ENCODE measurements at places on chromosomes 4 and X. TPM values are rescaled to one million over a fixed set of nuclear protein-coding genes. Genes with fewer than 3 reads are reported as not detected.

GRCh38 chrX:20670611-20671010 is 403.9 kb upstream of the RPS6KA3 start:
- DNase-seq: no peak

GRCh38 chr4:165909947-165910346 is 36.9 kb downstream of the TLL1 start:
- no peak for DNase-seq

GRCh38 chr4:146342600-146343192 is 128.4 kb downstream of the REELD1 start:
- peak; percentile 50 for DNase-seq

DNA sequence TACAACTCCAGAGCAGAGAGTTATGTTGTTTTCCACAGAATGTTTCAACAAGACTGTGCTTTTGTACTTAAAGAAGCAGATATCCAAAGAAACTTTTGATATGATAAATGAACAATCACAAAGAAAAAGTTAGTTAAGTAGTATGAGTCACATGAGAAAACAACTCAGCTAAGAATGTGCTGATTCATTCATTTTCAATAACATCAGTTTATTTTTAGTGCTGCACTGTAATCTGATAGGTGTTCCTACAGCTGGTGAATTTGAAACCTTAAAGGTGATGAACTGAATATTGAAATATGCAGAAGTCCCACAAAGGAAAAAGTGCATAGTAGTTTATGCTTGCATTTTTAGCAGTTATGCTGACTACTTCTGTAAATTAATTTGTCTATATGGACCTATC is 180.3 kb upstream of the TENM3 start:
- DNase-seq: no peak

- DNase-seq: no peak
Observed at GRCh38 chr4:7167706-7168105, 24.6 kb upstream of the SORCS2 start.

PNMA5 gene
- total RNA-seq: not detected

DDIT4L gene
- 1.5 TPM for total RNA-seq

- no peak for DNase-seq
Observed at GRCh38 chr4:48635310-48635709, 144.8 kb downstream of the FRYL start.

DNA sequence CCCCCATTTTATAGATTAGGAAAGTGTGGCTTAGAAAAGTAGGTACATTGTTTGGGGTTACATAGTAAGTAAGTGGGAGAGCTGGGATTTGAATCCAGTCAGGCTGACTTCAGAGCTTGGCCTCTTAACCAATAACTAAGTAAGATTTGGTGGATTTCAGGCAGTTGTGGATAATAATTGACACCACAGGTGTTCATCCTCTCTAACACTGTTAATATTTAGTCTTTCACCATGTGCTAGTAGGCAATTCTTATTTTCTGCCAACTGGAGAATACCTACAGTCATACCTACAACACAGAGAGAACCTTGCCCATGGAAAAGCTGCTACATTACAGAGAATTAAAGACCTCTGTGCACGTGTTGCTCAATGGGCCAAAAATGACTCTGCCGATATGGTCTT is 89.5 kb downstream of the DIAPH2 start:
- no peak for DNase-seq

C4orf54 gene
- 1.4 TPM for total RNA-seq

DNA sequence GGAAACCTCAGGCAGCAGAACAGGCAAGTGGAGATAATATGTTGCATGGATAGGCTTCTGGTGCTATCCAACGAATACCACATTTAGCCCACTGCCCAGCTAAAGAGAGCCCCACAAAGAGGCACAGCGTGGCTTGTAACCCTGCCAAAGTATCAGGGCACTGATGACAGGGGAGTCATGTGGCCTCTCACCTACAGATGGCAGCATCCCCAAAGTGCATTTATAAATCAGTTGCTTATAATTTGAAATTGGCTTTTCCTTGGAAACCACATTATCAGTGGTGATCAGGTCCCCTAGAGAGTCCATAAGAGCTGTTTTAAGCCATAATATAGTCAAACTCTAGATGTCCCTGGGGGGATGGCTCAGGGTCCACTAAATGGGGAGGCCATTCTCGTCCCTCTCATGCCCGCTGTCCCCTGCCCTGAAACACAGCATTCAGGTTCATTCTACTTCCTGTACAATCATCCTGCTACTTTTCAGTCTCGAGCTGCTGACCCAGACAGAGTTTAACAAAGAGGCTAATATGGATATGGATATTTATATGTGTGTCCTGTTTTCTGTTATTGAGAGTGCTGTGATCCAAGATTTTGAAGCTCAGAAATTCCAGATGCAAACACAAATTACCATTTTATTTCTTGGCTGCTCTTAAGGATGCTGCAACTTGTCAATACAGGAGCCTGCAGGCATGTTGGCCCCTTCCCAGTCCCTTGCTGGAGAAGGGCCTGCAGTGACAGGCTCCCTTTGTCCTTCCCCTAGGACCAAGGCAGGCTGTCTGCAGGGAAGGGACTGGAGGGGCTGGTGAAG is 28.5 kb downstream of the SRPX start:
- no peak for DNase-seq

TCEAL6 gene
- not detected for total RNA-seq

SMIM14 gene
- total RNA-seq: 13.0 TPM

- no peak for DNase-seq
Observed at GRCh38 chr4:95186666-95187065, 362.1 kb downstream of the UNC5C start.

NUDT10 gene
- total RNA-seq: 0.85 TPM

LRAT gene
- 0.09 TPM for total RNA-seq

- DNase-seq: no peak
Observed at GRCh38 chr4:113397114-113397701, 347.8 kb downstream of the ANK2 start.

PRDM8 gene
- total RNA-seq: 1.3 TPM

HAUS3 gene
- 14.3 TPM for total RNA-seq

GRCh38 chrX:77070202-77070918 is 376.8 kb upstream of the FGF16 start:
- DNase-seq: no peak

AMBN gene
- total RNA-seq: 0.19 TPM

GRCh38 chr4:144627663-144628076 is 18.3 kb upstream of the HHIP start:
- DNase-seq: no peak

- DNase-seq: no peak
Observed at GRCh38 chr4:140363558-140363957, 9.9 kb upstream of the SCOC start.

ZC4H2 gene
- 13.2 TPM for total RNA-seq

- no peak for DNase-seq
Observed at GRCh38 chrX:125627676-125628075, 308.0 kb downstream of the TEX13C start.

MAGEB17 gene
- total RNA-seq: not detected

- no peak for DNase-seq
Observed at GRCh38 chrX:14361435-14361834, 167.9 kb upstream of the GLRA2 start.

FAM53A gene
- 1.0 TPM for total RNA-seq

GRCh38 chr4:30821859-30822612 is 101.9 kb downstream of the PCDH7 start:
- DNase-seq: no peak

DAPP1 gene
- total RNA-seq: 24.4 TPM

GRCh38 chrX:18888281-18888680 is 95.6 kb downstream of the PHKA2 start:
- DNase-seq: no peak

- DNase-seq: no peak
Observed at GRCh38 chr4:41452484-41453225, 85.3 kb upstream of the LIMCH1 start.

DNA sequence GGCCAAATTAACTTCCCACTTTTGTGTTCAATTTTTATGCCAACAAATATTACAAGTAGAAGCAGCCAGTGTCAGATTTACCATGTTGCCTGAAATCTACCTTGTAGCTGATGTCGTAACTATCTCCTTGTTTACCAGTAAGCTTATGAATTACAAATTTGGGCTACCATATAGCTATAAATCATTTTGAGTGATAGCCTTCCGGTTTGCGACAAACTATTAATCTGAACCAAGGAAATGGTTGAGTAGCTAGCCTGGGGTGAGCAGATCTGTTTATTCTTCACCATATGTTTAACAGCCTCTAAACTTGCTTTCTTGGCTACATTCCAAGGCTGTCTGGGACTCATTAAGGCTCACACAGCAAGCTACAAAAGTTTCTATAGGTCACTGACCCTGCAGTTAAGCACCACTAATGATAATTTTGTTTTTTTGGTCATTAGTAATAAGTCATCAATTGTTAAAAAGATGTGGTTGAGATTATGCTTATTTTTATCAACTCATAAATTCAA is 218.7 kb upstream of the SPOCK3 start:
- DNase-seq: no peak

DNA sequence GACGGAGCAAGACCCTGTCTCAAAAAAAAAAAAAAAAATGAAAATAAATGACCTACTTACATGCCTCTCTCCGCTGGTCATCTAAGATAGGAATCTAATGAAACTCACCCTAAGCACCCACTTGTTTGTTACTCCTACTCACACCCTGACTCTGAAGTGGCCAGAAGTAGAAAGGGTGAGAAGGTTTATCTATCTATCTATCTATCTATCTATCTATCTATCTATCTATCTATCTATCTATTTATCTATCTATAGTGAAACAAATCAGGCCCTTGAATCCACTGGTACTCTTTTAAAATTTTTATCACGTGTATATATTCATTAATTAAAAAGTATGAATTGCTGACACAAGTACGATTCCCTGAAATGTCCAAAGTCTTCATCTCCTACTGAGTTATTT is 75.2 kb downstream of the SLC10A7 start:
- DNase-seq: no peak

DNA sequence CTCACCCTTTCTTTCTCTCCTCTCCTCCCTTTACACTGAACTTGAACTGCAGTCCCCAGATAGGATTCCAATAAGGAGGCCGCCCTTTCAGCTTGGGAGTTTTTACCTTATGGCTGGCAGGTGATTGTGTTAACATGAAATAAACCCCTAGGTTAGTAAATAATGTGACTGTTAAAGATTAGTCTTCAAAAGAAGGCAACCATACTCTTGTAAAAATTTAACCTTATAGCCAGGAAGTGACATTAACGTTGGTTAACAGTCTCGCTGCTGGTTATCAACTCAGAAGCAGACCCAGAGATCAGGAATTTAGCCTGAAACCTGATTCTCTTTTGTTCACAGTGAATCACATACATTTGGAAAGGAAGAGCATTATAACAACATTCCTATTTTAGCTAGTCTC is 15.2 kb downstream of the FHDC1 start:
- DNase-seq: no peak
